IPS DF 6.9 (cell line): ENCODE measurements at places on chromosomes 4 and X.

GRCh38 chr4:100492129-100492528, 25.7 kb downstream of the EMCN start:
- DNase-seq, result no peak

DNA sequence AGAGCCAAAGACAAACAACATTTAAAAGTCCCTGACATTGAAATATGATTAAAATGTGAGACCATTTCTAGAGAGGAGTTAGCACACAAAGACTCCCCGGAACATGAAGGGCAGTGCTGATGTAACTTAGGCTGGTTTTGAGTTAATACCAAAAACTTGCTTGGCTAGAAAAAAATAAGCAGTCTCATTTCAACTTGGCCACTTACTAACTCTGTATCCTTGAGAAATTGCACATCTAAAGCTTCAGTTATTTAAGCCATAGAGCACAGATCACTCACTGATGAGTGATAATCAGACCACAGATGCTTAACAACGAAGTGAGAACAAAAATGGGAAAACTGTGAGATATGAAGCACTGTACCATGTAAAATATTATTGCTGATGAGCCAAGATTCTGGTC, 65.9 kb upstream of the MAOA start:
- no peak for DNase-seq

- DNase-seq, result no peak
Measured at GRCh38 chrX:113473418-113473817, 632.8 kb upstream of the AMOT start.

DNA sequence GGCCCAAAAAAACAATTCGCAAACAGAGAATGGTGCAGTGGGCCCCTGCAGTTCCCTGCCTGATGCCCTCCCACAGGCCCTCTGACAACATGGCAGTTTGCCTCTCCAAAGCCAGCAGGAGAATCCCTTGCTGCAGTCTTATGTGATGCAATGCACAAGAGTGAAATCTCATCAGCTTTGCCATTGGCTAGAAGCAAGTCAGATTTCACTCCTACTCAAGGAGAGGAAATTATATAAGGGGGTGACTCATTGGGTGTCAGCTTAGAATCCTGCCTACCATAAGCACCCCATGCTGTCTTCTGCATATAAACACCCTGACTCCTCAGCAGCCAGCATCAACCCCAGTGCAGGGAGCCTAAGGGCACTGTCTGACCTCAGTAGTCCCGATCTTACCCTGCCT, 157.3 kb upstream of the LDB2 start:
- DNase-seq, result no peak

- DNase-seq, result no peak
Measured at GRCh38 chrX:43016021-43016420, 238.1 kb upstream of the PPP1R2C start.

DNA sequence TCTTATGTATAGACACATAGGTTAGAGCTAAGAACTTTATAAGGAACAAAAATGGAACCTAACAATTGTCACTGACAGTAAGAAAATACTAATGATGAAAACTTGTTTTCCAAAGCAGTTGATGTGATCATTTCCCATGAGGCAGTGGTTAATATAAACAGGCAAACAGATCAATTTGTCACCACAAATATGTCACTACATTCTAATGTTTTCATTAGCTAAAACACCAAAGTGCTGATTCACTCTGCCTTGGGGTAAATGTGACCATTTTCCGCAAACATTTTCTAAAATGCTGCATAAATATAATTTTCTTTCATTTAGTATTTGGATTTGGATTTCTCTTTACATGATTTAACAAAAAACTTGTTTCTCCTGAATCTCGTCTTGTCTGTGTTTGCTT, 408.9 kb upstream of the CTSO start:
- no peak for DNase-seq

- DNase-seq, result no peak
Measured at GRCh38 chr4:33485111-33485510, 2759.2 kb downstream of the ARAP2 start.

DNA sequence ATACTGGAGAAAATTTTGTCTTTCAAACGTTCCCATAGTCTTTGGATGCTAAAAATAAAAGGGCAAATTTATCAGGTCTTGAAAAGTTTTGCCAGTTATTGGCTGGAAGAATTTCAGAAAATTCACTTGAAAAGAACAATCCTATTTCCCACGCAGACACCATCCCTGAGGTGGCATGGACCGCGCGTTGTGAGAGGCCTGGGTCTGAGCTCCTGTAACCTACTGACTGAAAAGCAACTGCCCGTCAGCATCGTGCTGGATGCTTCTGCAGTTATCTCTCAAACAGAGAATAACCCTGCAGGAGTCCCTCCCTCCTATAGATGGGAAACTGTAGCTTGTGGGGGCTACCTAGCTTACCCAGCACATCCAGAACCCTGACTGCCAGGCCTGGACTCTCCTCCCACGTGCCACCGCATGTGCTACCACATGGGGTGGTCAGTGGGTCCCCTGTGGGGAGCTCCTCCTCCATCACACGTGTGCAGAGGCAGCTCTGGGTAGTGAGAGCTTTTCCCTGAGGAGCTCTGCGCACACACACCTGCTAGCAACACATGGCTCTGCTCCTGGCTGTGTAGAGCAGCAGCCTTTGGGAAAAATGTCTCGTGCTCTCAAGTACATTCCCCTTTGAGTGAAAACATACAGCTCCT, 36.1 kb downstream of the NSG1 start:
- no peak for DNase-seq

DNA sequence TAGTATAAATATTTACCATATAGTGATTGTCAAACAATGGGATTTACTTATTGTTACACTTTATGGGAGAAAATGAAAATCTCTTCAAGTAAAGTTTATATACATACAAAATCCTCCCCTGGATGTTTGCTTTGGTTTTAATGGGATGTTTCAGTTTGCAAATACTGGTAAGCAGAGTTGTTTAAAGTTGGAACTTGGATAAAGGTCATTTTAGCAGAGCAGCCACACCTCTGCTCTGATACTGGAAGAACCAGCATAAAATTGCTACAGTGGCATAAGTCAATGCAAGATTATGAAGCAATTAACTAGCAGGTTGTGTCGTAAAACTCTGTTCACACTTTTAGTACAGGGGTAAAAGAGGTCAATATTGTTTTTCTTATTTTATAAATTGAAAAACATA, 101.2 kb downstream of the TRAPPC11 start:
- DNase-seq, result no peak

DNA sequence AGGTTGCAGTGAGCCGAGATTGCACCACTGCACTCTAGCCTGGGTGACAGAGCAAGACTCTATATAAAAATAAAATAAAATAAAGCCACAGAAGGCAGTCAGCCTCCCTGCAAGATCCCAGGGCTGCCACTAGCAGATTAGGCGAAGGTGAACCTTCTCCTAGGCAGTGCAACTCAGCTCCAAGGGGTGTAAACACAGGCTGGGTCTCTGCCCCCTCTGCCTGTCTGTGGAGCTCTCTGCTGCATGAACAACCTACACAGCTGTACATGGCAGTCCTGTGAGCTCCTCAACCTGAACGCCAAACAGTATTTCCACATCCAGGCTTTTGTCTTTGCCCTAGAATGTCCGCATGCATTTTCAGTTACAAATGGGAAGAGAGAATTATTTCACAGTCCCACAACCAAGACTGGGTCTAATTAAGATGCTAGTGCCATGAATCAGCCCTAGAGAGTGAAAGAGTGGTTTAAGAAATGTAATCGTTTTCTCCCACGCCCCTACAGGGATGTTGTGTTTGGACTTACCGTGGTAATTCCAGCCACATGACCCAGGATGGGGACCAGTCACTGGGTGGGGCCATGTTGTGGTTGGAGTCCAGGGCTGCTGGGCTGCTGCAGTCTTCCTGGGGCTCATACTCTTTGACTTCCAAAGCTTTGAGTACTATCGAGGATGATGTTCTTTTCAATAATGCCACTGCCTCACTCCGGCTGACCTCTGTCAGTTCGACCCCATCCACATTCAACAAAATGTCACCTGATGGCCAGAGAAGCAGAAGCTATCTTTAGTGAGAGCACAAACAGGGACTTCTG, 99.0 kb downstream of the FIP1L1 start:
- DNase-seq, result no peak

DNA sequence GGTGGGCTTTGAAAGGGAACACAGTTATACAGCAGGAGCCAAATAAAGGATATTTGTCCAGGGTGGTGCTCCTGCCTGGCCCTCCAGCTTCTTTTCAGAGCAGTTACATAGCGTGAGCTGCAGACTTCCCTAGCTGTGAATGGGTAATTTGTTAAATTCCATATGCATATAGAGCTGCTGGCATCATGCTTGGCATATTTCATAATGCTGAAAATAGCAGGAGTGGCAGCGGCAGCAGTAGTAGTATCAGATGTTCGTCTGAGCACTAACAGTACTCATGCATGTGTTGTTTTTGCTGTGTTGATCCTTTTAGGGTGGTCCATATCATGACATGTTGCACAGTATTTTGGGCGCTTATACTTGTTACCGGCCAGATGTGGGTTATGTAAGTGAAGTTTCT, 33.6 kb upstream of the TADA2B start:
- DNase-seq, result no peak

- no peak for DNase-seq
Measured at GRCh38 chr4:168634276-168634802, 137.5 kb downstream of the PALLD start.

GRCh38 chr4:102817613-102818268, 9.6 kb downstream of the UBE2D3 start:
- no peak for DNase-seq

DNA sequence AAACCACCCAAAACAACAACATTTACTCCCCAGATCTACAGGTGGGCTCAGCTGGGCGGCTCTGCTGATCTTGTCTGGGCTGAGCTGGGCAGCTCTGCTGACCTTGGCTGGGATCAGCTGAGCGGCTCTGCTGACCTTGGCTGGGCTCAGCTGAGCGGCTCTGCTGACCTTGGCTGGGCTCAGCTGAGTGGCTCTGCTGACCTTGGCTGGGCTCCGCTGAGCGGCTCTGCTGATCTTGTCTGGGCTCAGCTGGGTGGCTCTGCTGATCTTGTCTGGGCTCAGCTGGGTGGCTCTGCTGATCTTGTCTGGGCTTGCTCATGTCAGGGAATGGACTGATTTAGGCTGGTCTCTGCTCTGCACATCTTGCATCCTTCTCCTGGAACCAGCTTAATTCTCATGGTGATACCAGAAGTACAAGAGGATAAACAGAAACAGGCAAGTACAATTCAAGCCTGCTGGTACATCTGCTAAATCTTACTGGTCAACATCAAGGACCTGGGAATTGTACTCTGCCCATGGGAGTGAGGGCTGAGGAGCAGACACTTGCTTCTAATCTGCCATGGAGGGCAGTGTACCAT, 248.5 kb upstream of the PSAPL1 start:
- no peak for DNase-seq

DNA sequence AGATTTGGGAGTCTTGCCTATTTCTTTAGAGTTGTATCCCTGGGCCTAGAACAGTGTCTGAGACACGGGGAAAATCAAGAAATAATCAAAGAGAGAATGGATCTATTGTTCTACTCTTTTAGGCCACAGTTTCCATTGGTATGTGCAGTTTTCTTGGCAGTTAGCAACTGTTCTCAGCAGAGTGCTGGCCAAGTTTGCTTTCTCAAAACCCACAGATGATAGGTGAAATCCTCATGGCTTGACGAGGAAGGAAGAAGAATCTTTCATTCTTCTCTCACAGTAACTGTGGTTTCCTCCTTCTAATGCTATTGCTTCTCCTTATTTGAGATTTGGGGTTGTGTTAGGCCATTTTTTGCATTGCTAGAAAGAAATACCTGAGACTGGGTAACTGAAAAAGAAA, 42.2 kb downstream of the AGA start:
- DNase-seq, result no peak

DNA sequence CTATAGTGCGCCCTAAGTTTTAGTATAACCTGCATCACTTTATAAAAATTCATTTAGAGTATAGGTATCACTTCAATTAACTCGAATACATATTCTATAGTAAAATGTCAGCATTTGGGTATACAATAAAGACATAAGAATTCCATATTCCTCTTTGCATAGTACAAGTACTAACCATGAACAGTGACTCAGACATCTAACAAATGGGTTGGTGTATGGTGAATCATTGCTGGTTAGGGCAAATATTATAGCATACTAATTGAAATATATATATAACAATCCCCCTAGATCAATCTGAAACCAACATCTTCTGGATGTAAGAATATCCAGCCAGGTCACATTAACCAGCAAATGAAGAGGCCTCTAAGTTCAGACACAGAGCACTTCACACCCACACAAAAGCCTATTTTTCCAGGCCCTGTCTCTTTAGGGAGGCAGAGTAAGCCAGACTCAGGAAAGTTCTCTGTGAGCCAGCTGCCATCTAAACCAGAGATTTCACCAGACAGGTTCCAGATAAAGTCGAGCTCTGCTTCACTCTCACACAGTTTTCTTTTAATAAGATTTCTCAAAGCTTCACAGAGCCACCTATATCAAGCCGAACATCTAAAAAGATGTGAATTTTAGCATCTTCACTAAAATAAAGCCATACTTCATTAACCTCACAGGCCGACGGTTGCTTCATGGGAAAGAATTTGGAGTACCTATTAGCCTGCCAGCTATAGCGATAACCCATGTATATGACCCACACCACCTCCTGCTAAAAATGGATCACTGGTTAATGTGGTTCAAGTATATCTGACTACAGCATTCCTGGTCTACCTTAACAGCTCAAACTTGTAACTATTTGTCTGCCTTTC, 200.0 kb upstream of the FTHL17 start:
- DNase-seq, result no peak

- no peak for DNase-seq
Measured at GRCh38 chr4:657834-658667, 16.0 kb downstream of the ATP5ME start.

GRCh38 chrX:150690126-150690525, 3.1 kb upstream of the MTMR1 start:
- no peak for DNase-seq

- no peak for DNase-seq
Measured at GRCh38 chr4:132218406-132218805, 930.7 kb upstream of the PCDH10 start.
